ENCODE measurements at places on chromosomes 1 and 21. TPM values are rescaled to one million over a fixed set of nuclear protein-coding genes. Genes with fewer than 3 reads are reported as not detected.

Gene SLC1A7
- not detected for total RNA-seq

Gene FALEC
- not detected for total RNA-seq

Gene CFHR5
- total RNA-seq, result not detected

Gene RGS8
- not detected for total RNA-seq

Gene PLXNA2
- total RNA-seq, result 14.1 TPM

Gene MSTO1
- 16.2 TPM for total RNA-seq

Gene DHRS3
- total RNA-seq, result 37.6 TPM

Gene RNF115
- 13.6 TPM for total RNA-seq

Gene TEDDM1
- not detected for total RNA-seq

Gene GUK1
- 165 TPM for total RNA-seq

Gene OR10J1
- total RNA-seq, result not detected

Gene ECM1
- 0.52 TPM for total RNA-seq

Gene VSIG8
- total RNA-seq, result not detected

Gene LRRC52
- total RNA-seq, result 0.52 TPM

Gene KRTAP13-2
- total RNA-seq, result not detected

Gene AMIGO1
- total RNA-seq, result 8.4 TPM

Gene SYTL1
- total RNA-seq, result under 0.01 TPM

Gene HSD11B1
- total RNA-seq, result not detected

Gene CXADR
- 0.52 TPM for total RNA-seq

Gene FGR
- 2.6 TPM for total RNA-seq

Gene AVPR1B
- 0.52 TPM for total RNA-seq

Gene SLC44A5
- under 0.01 TPM for total RNA-seq

Gene KLHL17
- total RNA-seq, result 1.0 TPM

Gene CA6
- total RNA-seq, result not detected

Gene GNAT2
- total RNA-seq, result not detected

Gene SLC30A1
- total RNA-seq, result 16.2 TPM

Gene MTF1
- total RNA-seq, result 2.1 TPM

Gene PPFIA4
- 15.7 TPM for total RNA-seq

Gene B3GALT5
- under 0.01 TPM for total RNA-seq

Gene FOXO6
- total RNA-seq, result 2.6 TPM

Gene CNR2
- total RNA-seq, result under 0.01 TPM

Gene GSTM5
- 11.5 TPM for total RNA-seq

Gene GOLT1A
- total RNA-seq, result not detected

Gene CFAP141
- total RNA-seq, result not detected

Gene C1orf50
- total RNA-seq, result 5.7 TPM

Gene ALG14
- total RNA-seq, result 1.0 TPM

Gene C1orf141
- total RNA-seq, result not detected

Gene MPL
- total RNA-seq, result not detected
